ENCODE measurements at places on chromosomes 5 and 9. TPM values are rescaled to one million over a fixed set of nuclear protein-coding genes. Genes with fewer than 3 reads are reported as not detected.

The SLC36A3 gene
- not detected for total RNA-seq

- H3K36me3 ChIP-seq, result no peaks in the 10 kb centered on the region
- no peaks in the 10 kb centered on the region for H3K27me3 ChIP-seq
- no peak overlapping the region for H3K27ac ChIP-seq
- no peaks in the 10 kb centered on the region for H3K4me1 ChIP-seq
Observed at GRCh38 chr9:11257992-11258391, 645.2 kb upstream of the PTPRD start.

DNA sequence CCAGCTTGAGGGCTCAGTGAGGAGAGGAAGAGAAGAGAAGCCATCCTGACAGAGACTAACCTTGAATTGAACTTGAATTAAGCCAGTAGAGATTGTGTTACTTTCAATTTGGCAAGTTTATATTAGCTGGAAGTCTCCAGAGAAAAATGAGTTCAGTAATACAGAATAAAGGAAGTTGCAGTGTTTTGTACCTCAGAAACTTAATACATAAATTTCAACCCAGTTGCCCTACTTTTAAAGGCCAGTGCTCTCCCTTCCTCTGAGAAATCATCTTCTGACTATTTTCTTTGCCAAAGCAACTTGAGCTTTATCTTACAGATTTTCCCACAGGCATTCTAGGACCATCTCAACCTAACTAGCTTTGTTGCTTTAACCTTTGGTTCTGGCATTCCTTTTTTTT lies 231.0 kb upstream of the GAS1 start:
- no peaks in the 10 kb centered on the region for H3K4me1 ChIP-seq
- DNase-seq, result no peak
- no peak overlapping the region for H3K4me3 ChIP-seq
- peaks cover 6% of the 10 kb centered on the region for H3K27me3 ChIP-seq

The OLFM1 gene
- not detected for total RNA-seq

The LCN15 gene
- not detected for total RNA-seq

The STPG3 gene
- not detected for total RNA-seq

DNA sequence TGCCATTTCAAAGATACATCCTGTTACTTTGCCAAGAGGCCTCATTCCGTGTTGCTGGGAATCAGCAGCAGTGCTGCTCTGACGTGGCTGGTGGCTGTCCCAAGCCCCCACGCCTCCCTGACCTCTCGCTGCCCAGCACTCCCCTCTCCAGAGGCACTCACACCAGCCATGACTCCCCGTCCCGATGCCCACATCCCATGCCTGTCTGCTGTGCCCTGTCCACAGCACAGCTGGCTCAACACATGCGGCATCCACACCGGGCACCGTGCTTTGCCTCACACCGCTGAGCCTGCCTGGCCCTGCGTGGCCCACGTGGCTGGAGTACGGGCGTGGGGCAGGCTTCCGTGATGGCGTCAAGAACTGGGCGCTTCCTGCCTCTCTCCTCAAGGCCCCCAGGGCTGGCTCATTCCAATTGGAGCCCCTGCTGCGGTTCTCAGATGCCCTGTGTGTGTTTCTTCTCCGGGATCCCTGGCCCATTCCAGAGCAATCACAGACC lies 7.8 kb upstream of the LCN1 start:
- H3K4me1 ChIP-seq, result no peaks in the 10 kb centered on the region
- H3K36me3 ChIP-seq, result no peaks in the 10 kb centered on the region
- no peak overlapping the region for H3K27ac ChIP-seq
- DNase-seq, result no peak

- no peaks in the 10 kb centered on the region for H3K4me1 ChIP-seq
- no peaks in the 10 kb centered on the region for H3K27me3 ChIP-seq
- no peaks in the 10 kb centered on the region for H3K36me3 ChIP-seq
- no peak overlapping the region for H3K27ac ChIP-seq
- no peak overlapping the region for H3K4me3 ChIP-seq
Observed at GRCh38 chr9:136147890-136148714, 29.4 kb upstream of the TMEM250 start.

The TDRD7 gene
- 10.6 TPM for total RNA-seq

DNA sequence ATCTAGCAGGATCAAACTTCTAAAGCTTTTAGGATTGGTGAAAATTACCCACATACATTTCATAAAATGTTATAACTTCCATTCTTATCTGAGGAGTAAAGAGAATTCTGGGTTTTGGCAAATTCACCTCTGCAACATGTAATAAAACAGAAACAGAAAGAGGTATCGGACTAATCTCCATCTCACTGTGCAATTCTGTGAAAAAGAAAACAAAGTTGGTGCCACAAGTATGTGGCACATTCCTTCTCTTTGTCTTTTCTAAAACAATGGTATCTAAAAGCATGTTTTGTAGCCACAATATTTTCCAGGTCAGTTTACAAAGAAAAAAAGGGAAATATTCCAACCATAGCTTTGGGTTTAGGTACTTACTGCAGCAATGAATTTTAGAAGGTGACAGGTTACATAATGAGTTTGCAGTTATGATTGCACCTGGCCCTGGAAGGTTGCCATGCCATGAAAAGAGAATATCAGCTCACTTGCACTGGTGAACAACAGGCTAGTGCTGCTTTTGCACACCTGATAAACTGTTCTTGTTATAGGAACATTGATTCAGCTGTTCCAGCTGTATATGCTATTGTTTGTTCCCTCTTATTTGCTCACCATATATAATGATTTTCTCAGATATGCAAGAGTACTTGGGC lies 491.3 kb upstream of the MEF2C start:
- DNase-seq, result no peak
- H3K27me3 ChIP-seq, result no peaks in the 10 kb centered on the region
- H3K4me1 ChIP-seq, result no peaks in the 10 kb centered on the region
- H3K36me3 ChIP-seq, result peaks cover 4% of the 10 kb centered on the region
- H3K4me3 ChIP-seq, result no peak overlapping the region

The COL15A1 gene
- total RNA-seq, result not detected

- DNase-seq, result no peak
- H3K27me3 ChIP-seq, result no peaks in the 10 kb centered on the region
- H3K36me3 ChIP-seq, result no peaks in the 10 kb centered on the region
Observed at GRCh38 chr5:32358611-32359010, 45.9 kb upstream of the MTMR12 start.

DNA sequence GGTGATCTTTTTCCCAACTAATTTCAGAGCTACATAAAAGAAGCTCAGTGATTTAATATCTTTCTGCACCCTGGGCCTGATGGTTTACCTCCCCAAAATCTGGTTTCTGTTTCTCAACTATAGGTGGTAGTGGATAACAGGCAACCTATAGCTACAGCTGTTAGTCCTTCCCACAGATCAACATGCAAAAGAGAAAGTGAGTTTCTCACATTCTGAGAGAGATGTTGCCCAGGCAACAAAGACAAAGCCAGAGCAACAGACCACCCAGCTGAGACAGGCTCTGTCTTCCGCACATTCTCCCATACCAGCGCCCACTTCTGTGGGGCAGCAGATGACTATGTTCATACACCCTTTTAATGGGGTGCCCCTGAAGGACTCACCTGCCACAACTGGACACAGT lies 40.7 kb upstream of the PPP2R2B start:
- no peaks in the 10 kb centered on the region for H3K27me3 ChIP-seq
- H3K4me1 ChIP-seq, result peaks cover 10% of the 10 kb centered on the region
- DNase-seq, result no peak

GRCh38 chr9:113922160-113922559 lies 46.1 kb downstream of the ZNF618 start:
- H3K36me3 ChIP-seq, result no peaks in the 10 kb centered on the region
- H3K4me3 ChIP-seq, result no peak overlapping the region
- H3K4me1 ChIP-seq, result no peaks in the 10 kb centered on the region
- no peaks in the 10 kb centered on the region for H3K27me3 ChIP-seq
- no peak overlapping the region for H3K27ac ChIP-seq

DNA sequence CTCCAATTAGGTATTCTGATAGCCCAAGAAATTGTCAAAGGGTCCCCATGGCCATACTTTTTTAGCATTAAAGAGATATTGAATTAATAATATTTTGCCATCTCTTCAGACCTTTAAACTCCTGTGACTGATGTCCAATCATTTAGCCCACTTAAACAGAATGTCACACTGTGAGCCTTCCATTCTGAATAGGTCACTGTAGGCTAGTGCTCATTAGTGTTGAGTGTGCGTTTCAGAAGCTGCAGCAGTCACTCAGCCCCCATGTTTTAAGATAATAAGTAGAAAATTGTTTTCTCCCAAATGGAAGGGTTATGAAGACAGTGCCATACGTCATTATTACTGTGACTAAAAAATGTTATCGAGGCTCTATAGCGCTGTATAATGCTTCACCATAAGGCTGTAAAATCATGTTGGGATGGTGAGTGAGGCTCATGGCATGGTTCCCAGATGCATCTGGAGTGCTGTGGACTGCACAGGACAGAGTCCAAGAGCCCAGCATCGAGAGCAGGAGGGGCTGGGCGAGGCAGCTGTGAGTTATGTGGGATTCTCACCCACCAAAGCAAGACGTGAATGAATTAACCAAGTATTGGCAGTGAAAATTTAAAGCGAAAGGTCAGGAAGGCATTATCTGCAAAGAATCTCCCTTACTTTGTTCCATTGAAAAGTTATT lies 2112.9 kb upstream of the WWC1 start:
- no peaks in the 10 kb centered on the region for H3K27me3 ChIP-seq
- H3K27ac ChIP-seq, result no peak overlapping the region
- no peak overlapping the region for H3K4me3 ChIP-seq
- H3K4me1 ChIP-seq, result no peaks in the 10 kb centered on the region

- DNase-seq, result no peak
- peaks cover 9% of the 10 kb centered on the region for H3K27me3 ChIP-seq
- H3K4me1 ChIP-seq, result no peaks in the 10 kb centered on the region
- no peak overlapping the region for H3K27ac ChIP-seq
Observed at GRCh38 chr5:172491481-172491880, 37.2 kb upstream of the SH3PXD2B start.

The EIF4E1B gene
- total RNA-seq, result not detected

The HBEGF gene
- 0.44 TPM for total RNA-seq

The PDCD1LG2 gene
- not detected for total RNA-seq

GRCh38 chr9:121607434-121608167 lies 43.8 kb upstream of the DAB2IP start:
- H3K4me3 ChIP-seq, result no peak overlapping the region
- no peaks in the 10 kb centered on the region for H3K36me3 ChIP-seq
- no peak overlapping the region for H3K27ac ChIP-seq
- peaks cover 72% of the 10 kb centered on the region for H3K27me3 ChIP-seq
- H3K4me1 ChIP-seq, result peaks cover 8% of the 10 kb centered on the region
- no peak for DNase-seq

- H3K27ac ChIP-seq, result no peak overlapping the region
- H3K4me1 ChIP-seq, result peaks cover 11% of the 10 kb centered on the region
- H3K36me3 ChIP-seq, result peaks cover 2% of the 10 kb centered on the region
- no peak overlapping the region for H3K4me3 ChIP-seq
- no peaks in the 10 kb centered on the region for H3K27me3 ChIP-seq
Observed at GRCh38 chr9:89609426-89610006, 4.7 kb downstream of the GADD45G start.

DNA sequence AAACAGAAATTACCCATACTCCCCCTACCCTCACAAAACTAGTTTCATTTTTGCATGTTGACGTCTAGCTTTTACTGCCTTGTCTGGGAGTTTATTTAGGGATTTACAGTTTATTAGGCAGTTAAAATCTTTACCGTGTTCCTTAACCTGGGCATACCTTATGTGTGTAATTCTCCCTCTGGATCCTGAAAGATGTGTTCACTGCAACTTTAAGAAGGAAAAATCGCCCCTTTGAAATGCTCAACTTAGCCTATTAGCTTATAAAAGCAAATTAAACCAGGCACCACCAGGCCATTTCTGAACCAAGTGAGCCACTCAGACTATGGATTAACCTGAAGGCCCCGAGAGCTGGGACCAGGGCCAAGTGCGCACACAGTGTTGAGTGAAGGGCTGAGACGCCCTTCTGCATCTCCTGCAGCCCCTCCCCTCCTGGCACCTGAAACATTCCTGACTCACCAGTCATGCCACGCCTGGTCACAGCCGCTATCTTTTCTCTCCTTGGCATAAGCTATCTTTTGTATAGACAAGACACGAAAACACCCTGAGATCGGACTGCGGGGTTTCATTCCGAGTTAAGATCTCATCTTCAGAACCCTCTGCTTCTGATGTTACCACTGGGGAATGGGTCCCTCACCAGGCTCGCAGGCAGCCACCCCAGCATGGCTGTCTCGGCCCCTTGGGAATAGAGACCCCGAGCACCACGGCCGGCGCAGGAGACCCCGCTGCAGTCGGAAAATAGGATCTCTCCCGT lies 111.9 kb downstream of the ROR2 start:
- H3K27ac ChIP-seq, result no peak overlapping the region
- H3K27me3 ChIP-seq, result peaks cover 16% of the 10 kb centered on the region
- no peaks in the 10 kb centered on the region for H3K36me3 ChIP-seq

The ZNF879 gene
- total RNA-seq, result 23.5 TPM

Measured in naive thymus-derived CD8-positive, alpha-beta T cell (primary cell).